ENCODE measurements at places on chromosomes 6 and 20. TPM values are rescaled to one million over a fixed set of nuclear protein-coding genes. Genes with fewer than 3 reads are reported as not detected.

The POU5F1 gene
- not detected for total RNA-seq

DNA sequence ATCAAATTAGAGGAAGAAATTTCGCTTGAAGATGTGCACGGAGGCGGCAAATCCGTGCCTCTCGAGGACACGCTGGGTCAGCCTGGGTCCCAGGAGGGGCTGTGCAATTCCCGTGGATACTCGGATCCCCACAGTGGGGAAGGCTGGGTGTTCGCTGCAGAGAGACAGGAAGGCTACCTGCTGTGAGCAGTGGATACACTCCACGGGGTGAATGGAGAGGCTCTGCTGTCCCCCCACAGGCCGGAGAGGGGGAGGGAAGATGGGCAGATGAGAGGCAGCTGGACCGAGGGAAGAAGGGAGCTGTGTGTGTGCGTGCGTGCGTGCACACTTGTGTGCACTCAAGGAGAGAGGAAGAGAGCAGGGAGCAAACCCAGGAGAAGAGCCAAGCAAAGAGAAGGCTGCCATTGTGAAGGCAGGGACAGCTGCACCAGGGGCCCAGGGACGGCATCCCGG lies 57.3 kb downstream of the SULF2 start:
- DNase-seq, result no peak
- H3K27me3 ChIP-seq, result no peaks in the 10 kb centered on the region
- peak overlapping the region; percentile 99 for H3K27ac ChIP-seq

The PARD6B gene
- 4.3 TPM for total RNA-seq

GRCh38 chr20:25319241-25320034 lies 71.2 kb downstream of the ABHD12 start:
- H3K4me1 ChIP-seq, result peaks cover 30% of the 10 kb centered on the region
- H3K27me3 ChIP-seq, result no peaks in the 10 kb centered on the region

The NKX2-4 gene
- total RNA-seq, result not detected

- DNase-seq, result no peak
- H3K4me1 ChIP-seq, result peaks cover 29% of the 10 kb centered on the region
- H3K36me3 ChIP-seq, result peaks cover 4% of the 10 kb centered on the region
- H3K27ac ChIP-seq, result peak overlapping the region; percentile 99
Observed at GRCh38 chr20:4038676-4039370, 23.5 kb upstream of the RNF24 start.

GRCh38 chr6:80340280-80340679 lies 233.8 kb downstream of the BCKDHB start:
- H3K27me3 ChIP-seq, result no peaks in the 10 kb centered on the region
- no peak for DNase-seq
- H3K27ac ChIP-seq, result no peak overlapping the region
- no peaks in the 10 kb centered on the region for H3K4me1 ChIP-seq

The POLR1C gene
- total RNA-seq, result 34.7 TPM

DNA sequence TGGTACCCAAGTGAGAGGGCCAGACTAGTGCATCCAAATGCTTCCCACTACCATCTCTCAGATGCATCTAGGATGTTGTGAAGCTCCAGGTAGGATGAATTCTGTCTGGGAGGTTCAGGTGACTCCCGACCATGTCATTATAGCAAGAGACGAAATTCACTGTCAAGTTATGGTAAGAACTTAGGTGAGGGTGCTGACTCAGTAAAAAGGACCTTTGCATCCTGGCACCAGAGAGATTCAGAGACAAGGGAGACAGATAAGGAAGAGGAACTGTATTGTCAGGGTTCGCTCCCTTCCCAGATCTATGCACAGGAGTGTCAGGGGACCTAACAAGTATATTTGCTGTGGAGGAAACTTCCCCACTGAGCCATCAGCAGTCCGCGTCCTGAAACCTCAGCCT lies 11.2 kb upstream of the PRIM2 start:
- no peaks in the 10 kb centered on the region for H3K4me1 ChIP-seq
- no peak for DNase-seq
- H3K27me3 ChIP-seq, result peaks cover 16% of the 10 kb centered on the region

The DCDC2 gene
- not detected for total RNA-seq

DNA sequence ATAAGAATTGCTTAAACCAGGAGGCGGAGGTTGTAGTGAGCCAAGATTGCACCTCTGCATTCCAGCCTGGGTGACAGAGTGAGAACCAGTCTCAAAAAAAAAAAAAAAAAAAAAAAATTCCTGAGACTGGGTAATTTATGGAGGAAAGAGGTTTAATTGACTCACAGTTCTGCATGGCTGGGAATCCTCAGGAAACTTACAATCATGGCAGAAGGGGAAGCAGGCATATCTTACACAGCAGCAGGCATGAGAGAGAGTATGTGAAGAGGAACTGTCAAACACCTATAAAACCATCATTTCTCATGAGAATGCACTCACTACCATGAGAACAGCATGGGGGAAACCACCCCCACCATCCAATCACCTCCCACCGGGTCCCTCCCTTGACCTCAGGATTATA lies 1.8 kb upstream of the FKBP1A start:
- H3K36me3 ChIP-seq, result peaks cover 28% of the 10 kb centered on the region
- no peak overlapping the region for H3K27ac ChIP-seq

DNA sequence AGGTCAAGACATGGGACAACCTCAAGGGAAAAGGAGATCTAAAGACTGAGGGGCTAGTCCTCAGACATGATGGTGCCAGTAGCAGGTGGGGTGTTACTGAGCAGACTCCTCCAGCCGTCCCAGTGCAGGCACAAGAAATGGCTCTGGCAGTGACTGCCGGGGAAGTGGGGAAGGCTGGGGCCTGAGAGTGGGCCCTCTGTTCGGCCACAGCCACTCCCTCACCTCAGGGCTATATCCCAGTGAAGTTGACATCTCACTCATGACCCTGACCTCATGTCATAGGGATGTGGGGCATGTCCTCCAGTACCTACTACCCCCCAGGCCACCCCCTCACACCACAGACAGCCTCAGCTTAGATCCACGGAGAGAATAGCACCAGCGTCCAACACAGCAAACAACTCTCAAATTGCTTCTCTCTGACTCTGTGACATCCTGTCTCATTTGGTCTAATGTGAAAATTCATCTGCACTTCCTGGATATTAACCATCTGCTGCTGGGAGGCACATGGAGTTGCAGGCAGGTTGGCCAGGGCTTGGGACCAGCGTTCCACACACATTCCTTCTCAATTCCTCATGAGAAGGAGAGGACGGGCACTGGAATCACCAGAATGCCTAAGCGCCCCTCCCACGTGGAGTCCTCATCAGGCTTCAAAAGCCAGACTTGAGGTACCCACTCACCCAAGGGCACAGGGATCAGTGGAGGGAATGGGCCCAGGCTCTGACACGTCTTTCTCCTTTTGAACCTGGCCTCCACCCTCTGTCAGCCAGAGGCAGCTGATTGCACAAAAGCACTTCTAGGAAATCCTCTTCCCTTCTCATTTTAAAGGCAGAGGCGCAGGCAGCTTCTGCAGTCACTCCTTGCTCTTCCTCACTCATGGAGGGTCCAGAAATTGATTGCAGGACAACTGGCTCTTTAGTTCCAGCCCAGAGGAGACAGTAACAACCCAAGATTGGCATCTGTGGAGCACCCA lies 163.6 kb upstream of the CST7 start:
- no peak overlapping the region for H3K27ac ChIP-seq
- no peaks in the 10 kb centered on the region for H3K36me3 ChIP-seq
- H3K4me1 ChIP-seq, result peaks cover 30% of the 10 kb centered on the region
- no peak for DNase-seq
- H3K4me3 ChIP-seq, result no peak overlapping the region

The SRSF12 gene
- total RNA-seq, result not detected

DNA sequence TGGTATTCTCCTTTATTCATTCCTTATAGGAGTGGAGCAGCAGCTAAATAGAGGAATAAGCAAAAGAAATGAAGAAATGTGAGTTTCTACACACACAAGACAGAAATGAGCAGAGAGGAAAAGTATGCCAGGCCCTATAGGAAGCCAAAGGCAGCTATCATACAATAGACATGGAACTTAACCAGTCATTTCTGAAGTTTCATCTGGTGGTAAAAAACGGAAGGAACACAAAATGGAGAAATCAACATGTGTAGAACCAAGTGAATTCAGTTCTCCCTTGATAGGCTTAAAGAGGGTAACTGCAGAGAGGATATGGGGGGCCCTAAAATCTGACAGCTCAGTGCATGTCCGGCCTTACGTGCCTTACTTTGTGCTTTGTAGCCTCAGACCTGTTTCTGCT lies 44.6 kb downstream of the TSBP1 start:
- no peaks in the 10 kb centered on the region for H3K36me3 ChIP-seq
- peaks cover 9% of the 10 kb centered on the region for H3K4me1 ChIP-seq
- H3K27me3 ChIP-seq, result peaks cover 23% of the 10 kb centered on the region
- DNase-seq, result no peak
- no peak overlapping the region for H3K27ac ChIP-seq
- no peak overlapping the region for H3K4me3 ChIP-seq

The LST1 gene
- total RNA-seq, result 139 TPM

DNA sequence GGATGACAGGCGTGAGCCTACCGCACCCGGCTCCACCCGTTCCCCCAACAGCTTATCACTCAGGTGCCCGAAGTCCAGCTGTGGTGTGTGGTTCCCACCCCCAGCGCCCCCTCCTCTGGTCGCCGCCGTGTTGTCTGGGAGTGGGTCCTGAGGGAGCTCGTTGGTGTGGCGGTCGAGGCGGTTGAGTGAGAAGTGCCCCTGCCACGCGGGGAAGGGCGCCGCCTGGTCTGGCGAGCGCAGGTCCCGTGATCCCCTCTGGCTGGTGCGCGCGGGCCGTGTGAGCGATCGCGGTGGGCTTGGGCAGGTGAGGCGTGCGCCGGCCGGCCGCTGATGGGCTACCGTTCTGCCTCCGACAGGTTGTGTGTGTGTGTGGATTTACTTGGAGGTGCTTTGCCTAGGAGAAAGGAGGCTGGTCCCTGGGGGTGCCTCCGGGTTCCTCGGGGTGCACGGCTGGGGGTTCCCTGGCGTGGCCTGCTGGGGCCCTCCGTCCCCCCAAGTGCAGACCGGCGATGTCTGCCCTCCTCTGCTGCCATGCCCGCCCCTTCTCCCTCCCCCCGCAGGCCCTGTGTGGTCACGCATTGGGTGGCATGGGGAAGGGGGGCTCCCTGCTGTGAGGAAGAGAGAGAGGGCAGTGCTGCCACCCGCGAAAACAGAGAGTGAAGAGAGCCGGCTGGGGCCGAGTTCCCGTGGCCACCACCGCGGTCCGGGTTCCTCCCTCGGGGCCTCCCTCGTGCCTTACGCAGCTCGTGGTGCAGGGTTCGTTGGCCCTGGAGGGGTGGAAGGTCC lies 336.0 kb upstream of the DEFB115 start:
- H3K27ac ChIP-seq, result no peak overlapping the region
- no peak overlapping the region for H3K4me3 ChIP-seq
- H3K36me3 ChIP-seq, result peaks cover 3% of the 10 kb centered on the region
- no peaks in the 10 kb centered on the region for H3K27me3 ChIP-seq

DNA sequence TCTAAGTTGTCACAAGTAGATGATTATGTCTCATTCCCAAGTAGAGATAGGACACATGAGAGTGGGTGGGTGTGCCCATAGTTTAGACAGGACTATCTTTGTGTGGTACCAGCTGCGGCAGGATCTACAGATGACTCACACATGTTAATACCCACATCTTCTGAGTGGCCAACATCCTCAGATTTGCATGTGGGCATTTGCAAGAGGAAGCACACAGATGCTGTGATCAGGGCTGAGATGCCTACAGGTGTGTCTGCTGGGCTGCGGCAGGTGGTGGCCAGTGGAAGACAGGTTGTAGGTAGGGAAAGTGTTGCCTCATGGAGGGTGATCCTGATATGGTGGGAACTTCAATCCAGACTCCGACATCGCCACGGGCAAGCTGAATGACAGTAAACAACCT lies 50.8 kb downstream of the UTRN start:
- peaks cover 56% of the 10 kb centered on the region for H3K4me1 ChIP-seq
- H3K4me3 ChIP-seq, result peak overlapping the region; percentile 80
- DNase-seq, result peak; percentile 53
- peak overlapping the region; percentile 89 for H3K27ac ChIP-seq
- no peaks in the 10 kb centered on the region for H3K27me3 ChIP-seq

GRCh38 chr20:21685981-21686380 lies 19.5 kb upstream of the PAX1 start:
- no peaks in the 10 kb centered on the region for H3K27me3 ChIP-seq
- no peaks in the 10 kb centered on the region for H3K4me1 ChIP-seq
- H3K4me3 ChIP-seq, result no peak overlapping the region
- H3K27ac ChIP-seq, result no peak overlapping the region

The SIRPA gene
- not detected for total RNA-seq

The C20orf144 gene
- total RNA-seq, result 0.16 TPM

DNA sequence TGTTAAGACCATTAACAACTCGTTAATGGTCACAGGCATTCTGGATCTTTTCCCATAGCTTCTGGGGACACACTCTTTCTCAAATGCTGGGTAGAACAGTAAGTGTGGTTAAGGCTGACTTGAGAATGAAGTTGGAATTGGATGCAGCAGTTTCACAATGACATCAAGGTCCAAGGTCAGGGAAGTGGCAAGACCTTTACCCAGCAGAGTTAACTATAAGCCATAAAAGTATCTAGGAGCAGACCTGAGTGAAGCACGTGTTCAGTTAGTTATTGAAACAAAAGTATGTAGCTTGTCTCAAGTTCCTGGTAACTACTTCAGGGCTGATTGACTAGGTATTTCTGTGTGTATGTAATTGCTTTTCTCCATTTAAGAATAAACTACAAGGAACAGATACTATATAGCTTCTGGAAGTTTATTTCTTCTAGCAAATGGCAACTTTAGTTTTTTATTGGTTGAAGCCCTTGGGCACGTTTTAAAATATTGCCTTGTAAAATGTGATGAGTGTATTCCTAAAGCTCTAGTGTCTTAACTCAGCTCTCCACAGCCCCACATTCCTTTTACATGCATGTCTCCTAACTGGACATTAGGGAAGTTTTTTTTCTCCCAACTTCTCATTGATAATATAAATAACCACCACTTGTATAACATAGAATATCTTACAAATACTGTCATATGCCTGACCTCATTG lies 479.0 kb upstream of the CITED2 start:
- no peak overlapping the region for H3K4me3 ChIP-seq
- no peak for DNase-seq
- no peaks in the 10 kb centered on the region for H3K36me3 ChIP-seq
- no peak overlapping the region for H3K27ac ChIP-seq

GRCh38 chr6:23533311-23533710 lies 592.7 kb upstream of the NRSN1 start:
- H3K27ac ChIP-seq, result no peak overlapping the region
- no peaks in the 10 kb centered on the region for H3K4me1 ChIP-seq
- no peaks in the 10 kb centered on the region for H3K36me3 ChIP-seq
- H3K4me3 ChIP-seq, result no peak overlapping the region
- H3K27me3 ChIP-seq, result no peaks in the 10 kb centered on the region

- H3K4me3 ChIP-seq, result no peak overlapping the region
- H3K27ac ChIP-seq, result no peak overlapping the region
- H3K27me3 ChIP-seq, result no peaks in the 10 kb centered on the region
- no peak for DNase-seq
Observed at GRCh38 chr6:67558985-67559384, 1076.1 kb upstream of the ADGRB3 start.

GRCh38 chr20:47351643-47352331 lies 4.7 kb downstream of the ZMYND8 start:
- peaks cover 28% of the 10 kb centered on the region for H3K4me1 ChIP-seq
- peaks cover 35% of the 10 kb centered on the region for H3K36me3 ChIP-seq
- H3K4me3 ChIP-seq, result no peak overlapping the region
- no peaks in the 10 kb centered on the region for H3K27me3 ChIP-seq
- no peak for DNase-seq

- no peaks in the 10 kb centered on the region for H3K36me3 ChIP-seq
- DNase-seq, result no peak
- H3K4me1 ChIP-seq, result peaks cover 23% of the 10 kb centered on the region
- H3K27me3 ChIP-seq, result peaks cover 20% of the 10 kb centered on the region
- no peak overlapping the region for H3K27ac ChIP-seq
Observed at GRCh38 chr20:46206992-46207549, 89.0 kb downstream of the CD40 start.

GRCh38 chr6:117079951-117080350 lies 185.4 kb upstream of the VGLL2 start:
- H3K4me1 ChIP-seq, result no peaks in the 10 kb centered on the region
- no peak for DNase-seq
- H3K27me3 ChIP-seq, result no peaks in the 10 kb centered on the region
- no peak overlapping the region for H3K27ac ChIP-seq
- H3K36me3 ChIP-seq, result no peaks in the 10 kb centered on the region

All from activated CD8-positive, alpha-beta T cell treated with anti-CD3 and anti-CD28 coated beads, Interleukin-2, amount 10 ng/mL, durations not matched to agents 7 days and 5 days (primary cell).